ENCODE measurements at places on chromosomes 2 and 18.

DNA sequence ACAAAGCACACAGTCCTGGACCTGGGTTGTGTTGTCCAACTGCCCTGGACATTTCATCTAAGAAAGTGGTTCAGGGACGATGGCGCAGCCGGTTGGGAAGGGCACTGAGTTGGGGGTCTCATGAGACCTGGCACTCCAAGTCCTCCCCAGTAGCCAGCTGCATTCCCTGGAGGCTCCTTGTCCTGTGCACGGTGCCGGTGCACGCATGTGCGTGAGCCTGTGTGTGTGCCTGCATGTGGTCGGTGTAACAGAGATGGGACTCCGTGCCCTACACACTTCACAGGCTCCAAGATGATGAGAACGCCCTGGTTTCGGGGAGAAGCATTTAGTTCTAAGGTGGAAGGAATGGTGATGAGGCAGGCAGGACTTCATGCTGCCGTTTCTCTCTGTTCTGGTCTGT is 124.9 kb upstream of the PXDN start:
- DNase-seq: no peak

DNA sequence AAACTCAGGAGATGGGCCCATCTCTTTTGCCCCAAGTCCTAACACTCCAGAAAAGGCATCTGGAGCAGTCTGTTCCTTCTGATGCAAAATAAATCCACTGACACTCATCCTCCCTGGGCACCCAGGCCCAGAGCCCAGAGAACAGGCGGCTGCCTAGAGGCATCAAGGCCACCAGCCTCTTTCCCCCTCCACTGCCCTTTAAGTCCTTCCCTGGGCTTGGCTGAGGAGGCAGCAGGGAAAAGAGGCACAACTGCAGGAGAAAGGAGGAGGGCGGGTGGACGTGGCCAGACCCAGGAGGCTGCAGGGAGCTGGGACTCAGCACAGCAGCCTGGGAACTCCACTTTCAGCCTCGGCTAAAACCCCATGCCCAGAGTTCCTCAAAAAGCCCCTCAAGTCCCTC is 99.7 kb upstream of the ID2 start:
- DNase-seq: no peak

DNA sequence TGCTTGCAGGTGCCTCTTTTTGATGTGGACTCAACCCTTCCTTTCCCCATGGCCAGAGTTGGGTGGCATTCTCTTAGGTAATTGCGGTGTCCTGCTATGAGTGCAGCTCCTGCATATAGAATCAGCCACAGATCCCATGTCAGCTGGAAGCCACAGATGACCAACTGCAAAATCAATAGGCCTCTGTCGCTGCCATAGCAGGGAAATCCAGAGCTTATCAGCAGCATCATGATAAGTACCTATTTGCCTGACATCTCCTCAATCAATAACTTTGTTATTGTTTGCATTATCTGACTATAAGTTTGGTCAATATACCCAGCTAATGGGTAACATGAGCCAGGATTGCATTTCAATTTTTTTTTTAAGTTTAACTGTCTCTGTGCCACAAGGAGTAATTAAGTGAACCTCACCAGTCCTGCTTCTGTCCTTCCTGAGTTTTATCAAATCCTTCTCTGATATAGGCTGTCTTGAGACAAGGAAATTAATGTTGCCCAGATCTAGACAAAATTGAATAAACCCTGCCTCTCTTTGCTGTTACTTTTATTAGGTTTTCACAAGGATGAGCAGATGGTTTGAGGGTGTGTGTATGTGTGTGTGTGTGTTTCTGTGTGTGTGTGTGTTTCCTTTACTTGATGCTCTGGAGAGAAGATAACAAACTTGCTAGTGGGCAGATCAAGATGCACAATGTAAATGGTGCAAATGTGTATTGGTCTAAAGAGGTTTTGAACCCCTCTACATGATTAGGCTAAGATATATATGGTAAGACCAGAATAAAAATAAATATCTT is 59.6 kb upstream of the CREB1 start:
- no peak for DNase-seq

DNA sequence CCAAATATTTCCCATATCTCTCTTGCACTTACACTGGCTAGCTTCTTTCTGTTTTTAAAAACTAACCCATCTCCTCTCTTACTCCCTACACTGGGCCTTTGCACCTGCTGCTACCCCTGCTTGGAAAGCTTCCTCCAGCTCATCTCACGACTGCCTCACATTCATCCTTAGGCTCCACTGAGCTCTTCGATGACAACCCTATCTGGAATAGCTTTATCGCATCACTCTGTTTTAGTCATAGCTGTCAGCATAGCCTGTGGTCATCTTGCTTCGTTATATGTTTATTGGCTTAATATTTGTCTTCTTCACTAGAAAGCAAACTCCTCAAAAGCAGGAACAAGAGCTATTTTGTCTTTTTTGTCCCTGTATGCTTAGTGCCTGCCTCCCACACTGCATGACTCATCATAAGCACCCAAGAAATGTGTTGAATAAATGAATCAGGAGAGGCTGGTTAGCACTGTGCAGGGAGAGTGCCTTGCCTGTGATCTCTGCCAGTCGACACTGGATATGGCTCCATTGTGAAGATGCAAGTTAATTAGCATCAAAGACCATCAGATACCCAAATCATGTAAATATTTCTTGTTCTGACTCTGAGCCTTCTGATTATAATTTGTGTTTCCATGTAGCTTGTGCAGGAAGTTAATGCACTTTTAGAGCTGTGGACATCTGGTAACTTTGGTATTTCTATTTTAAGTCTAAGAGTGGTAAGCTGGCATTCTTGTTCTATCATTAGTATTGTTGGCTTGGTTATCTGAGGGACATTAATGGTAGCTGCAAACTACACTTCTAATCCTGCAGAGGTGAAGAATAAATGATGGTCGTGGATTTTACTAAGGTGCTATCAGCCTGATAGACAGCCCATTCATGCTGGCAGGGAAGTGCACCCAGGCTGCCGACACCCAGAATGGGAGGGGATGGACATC is 10.3 kb upstream of the DYTN start:
- peak; percentile 63 for DNase-seq

- no peak for DNase-seq
Observed at GRCh38 chr2:212299943-212300342, 238.7 kb downstream of the ERBB4 start.

DNA sequence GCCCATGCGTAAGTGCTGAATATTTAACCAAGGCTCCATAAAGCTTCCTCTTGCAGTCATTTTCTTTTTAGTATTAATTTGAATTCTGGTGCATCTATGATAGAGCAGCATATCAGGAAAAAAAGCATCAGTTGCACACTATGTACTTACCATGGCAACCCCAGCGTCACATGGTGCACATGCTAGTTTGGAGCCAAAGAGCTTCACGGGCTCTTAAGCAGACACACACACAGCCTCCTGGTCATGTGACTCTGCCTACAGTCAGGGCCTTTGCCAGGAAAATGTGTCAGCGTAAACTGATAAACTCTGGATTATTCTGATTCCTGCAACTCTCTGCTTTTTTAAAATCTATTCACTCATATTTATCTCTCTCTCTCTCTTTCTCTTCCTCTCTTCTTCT is 30.2 kb downstream of the NYAP2 start:
- DNase-seq: peak; percentile 68

DNA sequence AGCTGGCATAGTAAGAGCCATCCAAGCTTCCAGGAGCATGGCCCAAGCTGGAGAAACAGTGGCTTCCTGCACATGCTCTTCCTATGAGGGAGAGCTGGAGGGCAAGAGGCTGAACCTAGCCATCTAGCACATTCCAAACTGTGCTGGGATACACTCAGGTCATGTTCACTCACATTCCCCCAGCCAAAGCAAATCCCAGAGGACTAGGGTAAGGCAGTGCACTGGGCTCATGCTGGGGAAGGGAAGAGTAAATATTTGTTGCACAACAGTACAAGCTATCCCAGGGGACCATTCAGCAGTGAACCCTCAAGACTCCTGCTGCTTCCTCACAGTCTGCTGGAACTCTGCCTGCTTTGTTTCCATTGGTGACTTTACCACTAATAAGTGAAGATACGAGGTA is 20.7 kb upstream of the GYPC start:
- DNase-seq: no peak

DNA sequence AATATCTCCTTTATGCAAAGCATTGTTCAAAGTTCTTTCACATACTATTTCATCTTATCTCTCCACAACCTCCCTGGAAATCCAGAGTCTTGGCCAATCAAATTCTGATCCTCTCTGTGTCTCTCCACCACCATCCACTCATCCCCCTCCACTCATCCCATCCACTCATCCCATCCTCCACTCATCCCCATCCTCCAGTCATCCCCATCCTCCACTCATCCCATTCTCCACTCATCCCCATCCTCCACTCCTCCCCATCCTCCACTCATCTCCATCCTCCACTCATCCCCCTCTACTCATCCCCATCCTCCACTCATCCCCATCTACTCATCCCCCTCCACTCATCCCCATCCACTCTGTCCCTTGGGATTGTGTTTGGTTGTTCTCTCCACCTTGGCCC is 101.1 kb downstream of the BCL2 start:
- no peak for DNase-seq

GRCh38 chr18:36328916-36329315 is 31.4 kb downstream of the FHOD3 start:
- DNase-seq: no peak

GRCh38 chr2:43107679-43108078 is 118.7 kb downstream of the ZFP36L2 start:
- DNase-seq: no peak

DNA sequence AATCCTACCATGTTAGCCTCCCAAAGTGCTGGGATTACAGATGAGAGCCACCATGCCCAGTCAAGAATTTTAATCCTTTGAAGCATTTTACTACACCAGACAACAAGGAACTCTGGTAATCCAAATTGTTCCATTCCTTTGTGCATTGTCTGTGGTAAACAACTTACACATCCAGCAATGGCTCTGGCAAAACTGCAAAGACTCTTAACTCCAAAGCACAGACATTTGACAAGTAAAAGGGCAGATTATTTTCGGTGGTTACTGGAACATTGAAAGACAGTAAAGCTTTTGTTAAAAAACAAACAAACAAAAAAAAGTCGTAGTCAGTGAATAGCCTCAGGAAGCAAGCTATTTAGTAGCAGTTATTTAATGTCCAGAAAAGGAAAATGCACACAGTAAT is 33.2 kb upstream of the RMND5A start:
- DNase-seq: peak; percentile 82

DNA sequence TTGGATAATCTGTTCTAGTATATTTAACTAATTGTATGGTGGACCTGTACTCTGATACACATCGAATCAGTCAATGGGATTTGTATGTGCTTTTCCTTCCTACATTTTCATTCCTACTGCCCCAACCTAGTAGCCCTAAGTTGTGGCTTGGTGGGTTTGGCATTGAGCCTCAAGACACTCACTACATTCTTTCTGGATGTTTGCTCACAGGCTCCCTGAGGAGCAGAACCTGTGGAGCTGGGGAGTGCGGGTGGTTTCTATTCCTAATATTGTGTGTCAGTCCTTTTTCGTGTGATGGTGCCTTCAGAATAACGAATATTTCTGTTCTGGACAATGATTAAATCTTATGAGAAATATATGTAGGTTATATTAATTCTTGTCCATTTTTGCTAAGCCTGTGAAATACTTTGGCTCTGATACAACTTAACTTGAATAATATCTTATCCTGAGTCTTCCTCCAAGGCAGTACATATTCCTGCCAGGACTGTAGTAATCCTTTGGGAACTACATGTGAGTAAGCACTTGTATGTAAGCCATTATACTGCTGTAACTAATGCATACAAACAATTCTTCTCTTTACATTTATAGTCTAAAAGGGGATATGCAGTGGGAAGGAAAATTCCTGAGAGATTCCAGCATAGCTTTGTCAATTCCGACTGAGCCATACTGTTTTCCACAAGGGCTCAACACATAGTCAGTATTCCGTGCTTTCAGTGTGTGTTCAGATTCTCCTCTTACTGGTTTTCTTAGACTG is 150.6 kb downstream of the AGPS start:
- no peak for DNase-seq

GRCh38 chr18:72541871-72542332 is 2.2 kb downstream of the CBLN2 start:
- DNase-seq: no peak

GRCh38 chr2:47485177-47485576 is 82.2 kb downstream of the MSH2 start:
- DNase-seq: no peak

DNA sequence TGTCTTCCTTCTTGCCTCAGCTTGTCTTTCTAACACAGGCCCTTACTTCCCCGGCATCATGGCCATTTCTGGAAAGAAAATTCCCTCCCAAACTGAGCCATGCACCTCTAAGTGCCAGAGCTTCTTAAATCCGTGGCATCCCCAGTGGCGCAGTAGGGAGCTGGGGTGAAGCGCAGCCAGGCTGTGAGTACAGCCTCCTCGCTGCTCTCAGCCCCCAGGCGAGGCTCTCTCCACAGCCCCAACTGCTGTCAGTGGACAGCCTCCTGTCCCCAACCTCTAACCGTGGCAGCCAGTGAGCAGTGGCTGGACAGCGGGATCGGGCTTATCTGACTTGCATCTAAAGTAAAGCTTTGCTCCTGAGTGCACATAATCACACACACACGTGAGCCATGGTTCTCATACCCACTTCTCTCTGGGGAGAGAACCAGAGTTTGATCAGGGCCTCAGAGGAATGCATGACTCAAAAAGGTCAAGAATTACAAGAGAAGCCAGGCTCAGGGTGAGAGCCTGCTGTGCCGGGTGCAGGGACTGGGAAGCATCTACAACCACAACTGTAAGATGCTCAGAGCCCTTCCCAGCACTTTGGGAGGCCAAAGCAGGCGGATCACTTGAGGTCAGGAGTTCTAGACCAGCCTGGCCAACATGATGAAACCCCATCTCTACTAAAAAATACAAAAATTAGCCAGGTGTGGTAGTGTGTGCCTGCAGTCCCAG is 50.7 kb downstream of the SFXN5 start:
- DNase-seq: no peak

- no peak for DNase-seq
Observed at GRCh38 chr2:30701782-30702181, 105.5 kb downstream of the CAPN13 start.

- DNase-seq: no peak
Observed at GRCh38 chr2:9821805-9822445, 21.3 kb upstream of the TAF1B start.

GRCh38 chr18:777021-777420 is 35.0 kb downstream of the YES1 start:
- DNase-seq: no peak

DNA sequence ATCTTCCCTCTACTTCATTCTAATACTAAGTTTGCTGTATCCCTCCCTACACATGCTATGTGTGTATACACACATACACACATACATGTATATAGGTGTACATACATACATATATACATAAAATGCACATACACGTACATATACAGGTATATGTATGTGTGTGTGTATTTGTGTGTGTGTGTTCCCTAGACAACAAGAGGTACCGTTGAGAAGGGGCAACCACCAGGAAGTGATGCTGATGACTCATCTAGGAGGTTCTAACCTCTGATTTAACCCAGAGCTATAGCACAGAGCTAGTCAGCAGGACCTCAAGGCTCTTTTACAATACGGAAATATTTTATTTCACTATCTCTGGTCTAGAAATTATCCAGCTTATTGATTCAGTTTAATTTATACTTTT is 139.2 kb downstream of the LAMA3 start:
- DNase-seq: no peak

GRCh38 chr2:188524519-188525113 is 232.9 kb downstream of the GULP1 start:
- DNase-seq: peak; percentile 36

Data from putamen (tissue), 1 donor.